ENCODE measurements at places on chromosomes 11 and 22. TPM values are rescaled to one million over a fixed set of nuclear protein-coding genes. Genes with fewer than 3 reads are reported as not detected.

SAA1 gene
- total RNA-seq = 0.40 TPM

SMTNL1 gene
- total RNA-seq = not detected

DNA sequence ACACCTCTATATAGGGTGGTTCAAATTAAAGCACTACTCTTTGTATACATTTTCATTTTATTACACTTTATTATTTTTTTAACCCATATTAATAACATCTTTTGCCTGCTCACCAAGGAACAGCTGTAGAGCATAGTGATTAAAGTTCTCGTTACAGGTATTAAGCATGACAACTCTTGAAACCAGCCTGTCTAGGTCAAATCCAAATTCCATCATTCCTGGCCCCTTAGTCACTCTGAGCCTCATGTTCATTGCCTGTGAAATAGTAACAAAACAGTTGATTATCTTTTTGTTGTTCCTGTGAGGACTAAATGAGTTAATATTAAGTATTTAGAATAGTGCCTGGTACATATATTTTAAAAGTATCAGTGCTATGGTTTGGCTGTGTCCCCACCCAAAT is 334.5 kb downstream of the RAB38 start:
- no peak for DNase-seq

ANKK1 gene
- total RNA-seq = not detected

DNA sequence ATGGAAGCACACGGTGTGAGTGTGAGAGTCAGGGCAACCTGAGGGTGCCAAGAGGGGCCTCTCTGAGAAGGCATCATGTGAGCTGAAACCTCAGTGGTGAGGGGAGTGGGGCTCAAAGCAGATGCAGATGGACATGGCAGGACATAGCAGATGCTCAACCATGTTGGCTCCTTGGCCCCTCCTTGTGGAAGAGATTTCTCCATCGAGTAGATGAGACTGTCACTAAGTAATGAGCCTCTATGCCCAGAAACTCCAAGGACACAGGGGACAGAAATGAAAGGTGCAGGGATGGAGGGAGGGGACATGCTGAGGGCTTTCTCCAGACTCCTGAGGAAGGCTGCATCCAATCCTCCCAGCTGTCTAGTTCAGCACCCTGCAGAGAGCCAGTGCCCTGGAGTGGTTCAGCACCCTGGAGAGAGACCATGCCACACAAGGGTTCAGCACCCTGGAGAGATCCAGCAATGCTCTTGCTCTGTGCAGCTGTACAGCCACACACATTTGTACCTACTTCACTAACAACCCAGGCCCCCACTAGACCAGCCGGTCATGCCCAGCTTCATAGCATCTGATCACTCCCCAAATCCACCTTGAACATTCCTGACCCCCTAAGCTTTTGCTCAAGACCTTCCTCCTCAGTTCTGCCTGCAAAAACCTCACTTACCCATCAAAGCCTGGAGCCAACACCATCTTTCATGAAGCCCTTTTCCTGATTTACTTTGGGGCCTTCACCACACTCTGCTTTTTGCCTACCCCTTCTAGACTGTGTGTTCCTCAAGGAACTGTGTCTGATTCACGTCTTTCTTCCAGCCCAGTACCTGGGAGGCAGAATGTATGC is 252.0 kb downstream of the CTTN start:
- peak; percentile 91 for DNase-seq

- DNase-seq = no peak
Measured at GRCh38 chr11:17985517-17985916, 27.3 kb downstream of the SERGEF start.

DNA sequence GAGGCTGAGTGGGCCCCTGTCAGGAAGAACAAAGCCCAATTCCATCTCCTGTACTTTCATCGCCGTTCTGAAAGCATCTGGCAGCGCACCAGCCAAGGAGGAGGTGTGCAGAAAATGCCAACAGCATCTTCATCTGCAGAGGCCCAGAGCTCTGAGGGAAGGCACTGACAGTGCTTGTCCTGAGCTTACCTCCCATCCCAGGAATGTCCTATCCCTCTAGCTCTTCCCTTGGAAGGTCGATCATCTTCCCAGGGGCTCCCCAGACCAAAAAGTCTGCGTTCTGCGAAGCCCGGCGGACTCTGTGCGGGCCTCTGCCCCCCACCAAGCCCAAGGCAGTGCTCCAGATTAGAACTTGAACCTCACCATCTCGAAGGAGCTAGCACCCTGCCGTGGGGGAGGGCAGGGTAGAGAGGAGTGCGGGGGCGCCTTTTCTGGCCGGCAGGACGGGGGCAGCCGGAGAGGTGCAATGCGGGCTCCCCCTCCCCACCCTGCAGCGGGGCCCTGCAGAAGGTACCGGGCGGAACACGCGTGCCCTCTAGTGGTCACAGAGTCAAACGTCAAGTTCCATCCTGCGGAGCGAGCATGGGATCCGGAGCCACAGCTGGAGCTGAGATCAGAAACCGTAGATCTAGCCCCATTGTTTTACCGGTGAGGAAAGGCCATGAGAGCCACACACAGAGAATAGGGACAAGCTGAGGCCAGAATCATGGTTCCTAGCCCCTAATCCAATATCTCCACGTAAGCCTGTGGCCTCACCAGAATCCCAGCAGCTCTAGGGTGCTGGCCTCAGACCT is 5.0 kb downstream of the SCN2B start:
- peak; percentile 65 for DNase-seq

CCDC15 gene
- total RNA-seq = 1.2 TPM

DNA sequence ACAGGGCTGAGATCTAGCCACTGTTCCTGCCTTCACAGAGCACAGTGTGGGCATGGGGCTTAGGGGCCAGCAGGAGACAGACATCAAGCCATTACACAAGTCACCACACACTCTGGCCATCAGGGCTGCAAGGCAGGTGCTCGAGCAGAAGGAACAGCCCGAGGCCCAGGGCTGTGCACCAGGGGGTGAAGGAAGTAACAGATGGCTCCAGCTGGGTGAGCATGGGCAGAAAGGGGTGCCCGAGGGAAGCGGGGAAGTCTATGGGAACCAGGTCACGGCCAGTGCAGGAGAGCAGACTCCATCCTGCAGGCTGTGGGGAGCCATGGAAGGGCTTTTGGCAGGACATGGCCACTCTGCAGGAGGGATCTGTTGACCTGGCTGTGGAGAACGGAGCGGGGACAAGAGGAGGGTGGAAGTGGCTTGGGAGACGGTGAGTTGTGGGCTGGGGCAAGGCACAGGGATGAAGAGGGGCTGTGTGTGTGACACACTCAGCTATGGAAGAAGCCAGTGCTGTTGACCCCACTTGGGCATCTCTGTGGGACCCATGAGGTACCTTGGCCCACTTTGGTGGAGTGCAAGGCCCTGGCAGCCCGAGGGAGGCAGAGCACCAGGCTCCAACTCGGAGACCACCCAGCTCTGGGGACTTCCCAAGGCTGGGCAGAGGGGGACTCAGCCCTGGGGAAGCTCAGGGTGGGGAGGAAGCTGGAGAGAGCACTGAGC is 3.6 kb downstream of the C11orf68 start:
- no peak for DNase-seq
